ENCODE measurements at places on chromosomes 4 and X.
A peak's percentile ranks its signal among the peaks of the same experiment; 100 is the strongest.

- no peak for DNase-seq
Measured at GRCh38 chr4:111127841-111128240, 505.0 kb upstream of the PITX2 start.

DNA sequence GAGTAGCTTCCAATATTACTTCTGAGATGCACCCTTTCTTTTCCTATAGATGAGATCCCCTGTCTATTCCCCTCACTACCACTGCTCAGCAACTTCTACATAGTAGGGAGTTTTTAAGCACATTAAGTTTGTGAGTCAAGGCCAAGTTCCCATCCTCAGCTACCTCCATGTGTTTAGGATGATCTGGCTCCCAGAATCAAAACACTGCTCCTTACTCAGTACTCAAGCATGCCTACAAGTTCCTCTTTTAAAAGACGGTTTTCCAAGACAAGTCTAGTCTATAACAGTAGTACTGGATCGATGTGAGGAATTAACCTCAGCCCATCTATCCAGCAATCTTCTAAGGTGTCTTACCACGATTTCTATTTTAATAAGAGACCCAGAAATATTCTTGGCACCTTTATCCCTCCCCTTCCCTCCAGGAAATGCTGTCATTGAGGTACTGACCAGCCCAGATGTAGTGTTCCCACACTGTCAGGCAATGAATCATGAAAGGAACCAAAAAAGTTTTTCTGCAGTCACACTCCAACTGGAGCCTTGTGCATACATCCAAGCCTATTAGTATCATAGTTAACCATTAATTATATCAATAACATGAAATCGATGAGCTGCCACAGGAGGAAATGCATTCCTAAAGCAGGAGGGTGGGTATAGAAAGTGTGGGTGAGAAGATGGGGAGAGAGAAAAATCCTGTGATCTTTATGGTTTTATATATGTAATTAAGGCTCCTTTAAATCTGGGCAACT lies 29.6 kb downstream of the AREG start:
- no peak for DNase-seq

GRCh38 chrX:119189595-119189994 lies 46.5 kb upstream of the PGRMC1 start:
- no peak for DNase-seq

- no peak for DNase-seq
Measured at GRCh38 chr4:95599777-95600400, 51.1 kb upstream of the UNC5C start.

DNA sequence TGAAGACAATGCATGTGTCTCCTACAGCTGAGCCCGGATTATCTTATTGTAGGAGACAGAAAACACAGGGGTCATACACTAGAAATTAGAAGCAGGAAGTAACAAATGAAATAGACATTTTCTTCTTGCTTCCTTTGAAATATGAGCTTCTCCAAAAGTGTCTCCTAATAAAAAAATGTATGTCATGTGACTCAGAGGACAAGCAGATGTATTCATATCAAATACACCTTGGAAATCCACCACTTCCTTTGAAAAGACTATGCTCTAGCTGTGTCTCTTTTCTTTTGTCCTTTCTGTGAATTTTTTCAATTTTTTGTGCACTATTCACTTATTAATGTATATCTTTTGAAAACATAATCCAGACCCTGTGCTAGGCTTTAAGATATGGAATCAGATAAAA lies 1906.2 kb downstream of the C4orf33 start:
- no peak for DNase-seq

- DNase-seq = peak; percentile 36
Measured at GRCh38 chr4:153207567-153207966, 3.3 kb downstream of the TRIM2 start.

DNA sequence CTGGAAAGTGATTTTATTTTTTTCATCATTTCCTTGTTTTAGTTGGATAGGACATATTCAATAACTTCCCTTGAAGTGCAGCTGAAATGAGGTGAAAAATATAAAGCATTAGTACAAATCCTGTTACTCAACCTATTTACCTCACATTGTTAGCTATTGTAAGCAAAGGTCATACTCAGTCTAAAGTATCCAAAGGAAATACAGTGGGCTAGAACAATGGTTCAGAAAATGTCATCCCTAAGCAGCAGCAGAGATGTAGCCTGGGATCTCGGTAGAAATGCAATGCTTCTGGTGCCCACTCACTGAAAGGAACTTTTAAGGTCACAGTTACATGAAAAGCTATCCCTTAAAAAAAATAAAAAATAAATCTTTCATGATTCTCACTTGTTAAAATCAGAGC lies 300.6 kb downstream of the PPP4R3C start:
- no peak for DNase-seq

- DNase-seq = no peak
Measured at GRCh38 chrX:154357205-154357604, 17.2 kb downstream of the FLNA start.

DNA sequence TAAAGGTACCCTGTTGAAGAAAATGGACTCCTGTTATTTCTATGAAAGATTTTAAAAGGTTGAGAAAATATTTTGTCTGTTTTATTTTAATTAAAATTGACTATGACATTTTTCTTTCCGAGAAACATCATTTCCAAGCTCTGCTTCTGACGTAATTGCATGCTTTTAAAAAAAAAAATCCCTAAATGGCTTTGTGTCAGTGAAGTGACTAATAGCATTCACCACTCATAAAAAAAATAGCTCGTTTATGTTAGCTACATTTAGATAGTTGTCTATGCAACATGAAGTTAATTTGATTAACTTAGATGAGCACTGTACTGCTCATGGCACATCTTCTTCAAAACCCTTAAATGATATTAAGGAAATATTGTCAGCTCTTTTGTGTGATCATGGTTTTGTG lies 105.1 kb upstream of the KLHL13 start:
- no peak for DNase-seq

GRCh38 chrX:3143043-3143799 lies 102.0 kb downstream of the ARSF start:
- no peak for DNase-seq

DNA sequence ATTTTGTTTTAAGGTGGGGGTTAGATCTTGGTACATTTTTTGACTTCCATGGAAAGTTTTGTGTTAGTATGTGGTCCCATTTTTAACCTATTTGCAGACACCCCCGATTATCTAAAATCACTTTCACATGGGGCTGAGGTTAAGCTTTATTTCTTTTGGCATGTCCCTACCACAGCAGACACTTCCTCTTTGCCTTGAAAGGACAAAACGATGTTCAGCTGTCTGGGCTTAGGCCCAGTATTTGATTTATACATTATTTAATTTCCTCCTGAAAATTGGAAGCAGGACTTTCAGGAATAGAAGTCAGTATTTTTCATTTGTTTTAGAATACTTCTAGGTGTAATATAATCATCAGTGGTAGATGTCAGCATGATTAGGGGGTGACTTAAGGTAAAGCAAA lies 112.4 kb upstream of the SPRY1 start:
- DNase-seq = no peak

GRCh38 chr4:27043200-27043599 lies 182.6 kb downstream of the STIM2 start:
- DNase-seq = no peak

- no peak for DNase-seq
Measured at GRCh38 chrX:25019707-25020390, 4.1 kb upstream of the ARX start.

- DNase-seq = no peak
Measured at GRCh38 chr4:174256277-174256713, 27.2 kb downstream of the FBXO8 start.

- DNase-seq = no peak
Measured at GRCh38 chr4:38084877-38085711, 124.9 kb downstream of the PTTG2 start.
